Stromal cell of bone marrow (primary cell): ENCODE measurements at places on chromosomes 4 and X.

DNA sequence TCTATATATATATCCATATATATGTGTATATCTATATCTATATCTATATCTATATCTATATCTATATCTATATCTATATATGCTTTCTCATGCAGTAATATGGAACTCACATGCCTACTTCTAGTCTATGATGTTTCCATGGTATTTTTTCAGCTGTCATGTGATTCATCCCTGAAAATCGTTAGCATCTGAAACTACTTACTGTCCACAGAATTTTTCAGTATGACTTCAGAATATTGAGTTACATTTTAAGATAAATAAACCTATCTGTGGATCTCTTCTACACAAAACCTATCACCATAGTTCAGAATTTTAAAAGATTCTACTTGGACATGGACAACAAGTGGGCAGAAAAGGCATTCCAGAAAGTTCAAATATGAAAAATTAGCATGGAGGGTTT is 855.1 kb upstream of the INTU start:
- peak; percentile 69 for DNase-seq

GRCh38 chrX:37926700-37927099 is 79.3 kb upstream of the DYNLT3 start:
- DNase-seq, result peak; percentile 13

- no peak for DNase-seq
Measured at GRCh38 chr4:58247792-58248191, 1137.6 kb upstream of the IGFBP7 start.

DNA sequence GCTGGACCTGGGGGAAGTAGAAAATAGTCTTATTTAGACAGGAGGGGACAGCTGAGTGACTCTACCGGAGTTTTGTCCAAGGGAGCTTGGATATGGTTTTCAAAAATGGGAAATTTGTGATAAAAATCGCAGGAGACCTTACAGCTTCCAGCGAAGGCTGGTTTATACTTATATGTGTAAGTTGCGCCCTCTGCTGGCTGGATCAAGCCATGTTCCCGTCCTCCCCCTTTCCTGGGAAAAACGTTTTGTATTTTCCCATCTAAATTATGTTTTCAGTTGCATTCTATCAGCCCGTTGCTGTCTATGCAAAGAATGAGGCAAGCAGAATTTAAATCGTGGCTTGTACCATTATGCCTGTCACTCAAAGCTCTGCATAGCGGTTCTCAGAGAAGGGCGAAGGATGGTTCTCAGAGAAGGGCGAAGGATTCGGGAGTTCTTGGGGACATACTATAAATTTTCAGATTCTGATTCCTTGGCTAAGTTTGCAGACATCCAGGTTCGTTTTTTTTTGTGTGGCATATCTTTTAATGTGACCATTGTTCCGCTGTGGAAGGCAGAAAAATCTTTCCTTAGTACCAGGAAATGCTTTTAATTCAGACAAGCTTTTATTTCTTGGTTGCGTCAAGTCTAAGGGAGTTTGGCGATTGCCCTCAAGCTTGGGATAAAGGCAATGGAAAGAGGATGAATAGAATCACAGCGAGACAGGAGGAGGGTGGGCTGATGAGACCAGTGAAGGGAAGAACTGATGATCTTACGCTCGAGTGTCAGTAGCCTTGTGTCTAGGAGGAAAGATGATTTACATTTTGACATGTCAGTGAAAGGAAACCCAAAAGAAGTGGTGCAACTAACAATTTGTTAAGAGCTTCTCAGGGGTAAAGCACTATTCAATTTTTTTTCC is 128.5 kb upstream of the ARX start:
- DNase-seq, result peak; percentile 14

DNA sequence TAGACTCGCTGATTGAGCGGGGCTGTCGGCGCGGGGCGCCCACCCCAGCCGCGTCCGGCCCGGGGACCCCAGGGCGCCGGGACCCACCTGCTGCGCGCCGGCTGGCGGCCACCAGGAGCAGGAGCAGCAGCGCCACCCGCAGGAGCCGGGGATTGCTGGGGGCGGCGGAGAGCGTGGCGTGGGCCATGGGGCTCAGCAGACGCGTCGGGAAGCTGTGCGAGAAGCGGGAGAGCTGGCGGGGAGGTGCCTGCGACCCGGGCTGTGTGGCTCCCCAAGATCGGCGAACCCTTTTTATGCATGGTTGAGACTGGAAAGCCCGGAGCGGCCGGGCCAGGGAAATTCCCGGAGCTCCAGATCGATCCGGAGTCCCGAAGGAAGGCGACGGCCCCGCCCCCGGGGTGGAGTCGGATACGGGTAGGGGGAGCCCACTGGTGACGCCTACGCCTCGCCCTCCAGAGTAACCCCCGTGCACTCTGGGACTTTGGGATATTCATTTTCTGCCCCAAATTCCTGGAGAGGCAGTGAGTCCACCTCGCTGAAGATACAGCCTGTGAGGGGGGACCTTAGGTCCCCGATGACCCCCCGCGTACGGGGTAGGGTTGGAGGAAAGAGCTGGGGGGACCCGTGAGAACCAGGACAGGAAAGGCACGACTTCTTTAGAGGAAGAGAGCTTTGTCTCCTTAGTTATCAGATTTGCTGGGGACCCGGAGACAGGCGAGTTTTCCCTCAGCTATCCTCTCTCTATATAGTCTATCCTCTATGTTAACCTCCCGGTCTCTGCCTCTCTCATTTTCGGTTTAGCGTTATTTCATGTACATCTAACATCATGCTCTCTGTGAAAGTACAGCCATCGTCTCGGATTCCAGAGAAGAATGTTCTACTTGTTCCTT is at the start of gene CXCL3:
CXCL3 (minus strand) TSS at position 265 of the 890 bp plus-strand sequence; CDS start at position 187, 78 bp downstream.
- peak; percentile 40 for DNase-seq

DNA sequence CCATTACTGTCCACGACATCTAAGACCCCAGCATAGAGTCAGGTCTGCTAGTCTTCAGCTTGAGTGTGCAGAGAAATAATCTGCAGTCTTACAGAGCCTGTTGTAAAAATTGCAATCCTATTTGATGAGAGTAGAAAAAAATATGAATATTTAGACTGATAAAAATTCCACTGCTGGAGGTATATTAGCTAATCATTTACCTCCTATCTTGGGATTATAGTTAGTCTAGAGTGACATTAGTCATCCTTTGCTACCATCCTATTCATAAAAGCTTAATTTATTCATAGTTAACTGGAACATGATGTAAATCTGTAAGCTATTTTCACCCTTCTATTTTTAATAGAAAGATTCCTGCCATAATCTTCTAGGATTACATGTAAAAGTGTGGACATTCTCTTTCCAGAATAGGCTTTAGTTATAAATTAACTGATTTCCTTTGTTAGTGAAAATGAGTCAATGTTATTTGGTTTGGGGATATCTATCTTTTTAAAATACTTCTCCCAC is 26.7 kb downstream of the C4orf54 start:
- DNase-seq, result no peak

GRCh38 chrX:53004038-53004437 is 44.6 kb upstream of the GPR173 start:
- no peak for DNase-seq

DNA sequence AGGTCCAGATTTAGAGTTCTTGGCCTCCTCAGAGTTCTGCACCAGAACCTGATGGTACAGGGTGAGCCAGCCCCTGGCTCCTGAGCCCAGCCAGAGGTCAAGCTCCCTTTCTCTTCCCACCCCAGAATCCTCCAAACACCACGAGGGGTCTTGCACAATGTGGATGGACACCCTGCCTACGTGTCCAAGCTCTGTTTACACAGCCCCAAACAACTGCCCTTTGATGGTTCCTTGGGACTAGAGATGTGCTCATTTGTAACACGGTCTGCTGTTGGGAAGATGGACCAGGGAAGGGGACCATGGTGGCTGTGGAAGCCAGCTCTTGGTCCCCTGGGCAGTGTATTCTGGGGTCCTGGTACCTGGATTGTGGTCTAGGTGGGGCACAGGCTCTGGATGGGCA is 40.0 kb upstream of the RPS6KA3 start:
- no peak for DNase-seq

DNA sequence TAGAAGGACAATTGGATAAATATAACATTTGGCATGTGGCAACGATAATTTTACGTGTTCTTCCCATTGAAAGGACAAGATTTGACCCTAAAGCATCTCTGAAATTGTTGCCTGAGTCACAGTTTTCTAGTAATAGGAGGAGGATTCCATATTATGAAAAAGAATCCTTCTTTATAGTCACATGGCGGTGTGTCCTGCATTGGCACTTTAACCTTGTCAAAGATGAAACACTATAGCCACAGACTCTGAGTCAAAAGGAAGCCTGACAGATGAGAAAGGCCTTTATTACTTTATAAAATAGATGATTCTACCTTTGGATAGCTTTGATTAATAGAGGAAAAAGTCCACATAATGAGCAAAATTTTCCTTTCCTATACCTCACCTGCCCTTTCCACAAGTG is 11.5 kb downstream of the LNX1 start:
- no peak for DNase-seq

- DNase-seq, result no peak
Measured at GRCh38 chr4:124266721-124267120, 445.8 kb downstream of the ANKRD50 start.

DNA sequence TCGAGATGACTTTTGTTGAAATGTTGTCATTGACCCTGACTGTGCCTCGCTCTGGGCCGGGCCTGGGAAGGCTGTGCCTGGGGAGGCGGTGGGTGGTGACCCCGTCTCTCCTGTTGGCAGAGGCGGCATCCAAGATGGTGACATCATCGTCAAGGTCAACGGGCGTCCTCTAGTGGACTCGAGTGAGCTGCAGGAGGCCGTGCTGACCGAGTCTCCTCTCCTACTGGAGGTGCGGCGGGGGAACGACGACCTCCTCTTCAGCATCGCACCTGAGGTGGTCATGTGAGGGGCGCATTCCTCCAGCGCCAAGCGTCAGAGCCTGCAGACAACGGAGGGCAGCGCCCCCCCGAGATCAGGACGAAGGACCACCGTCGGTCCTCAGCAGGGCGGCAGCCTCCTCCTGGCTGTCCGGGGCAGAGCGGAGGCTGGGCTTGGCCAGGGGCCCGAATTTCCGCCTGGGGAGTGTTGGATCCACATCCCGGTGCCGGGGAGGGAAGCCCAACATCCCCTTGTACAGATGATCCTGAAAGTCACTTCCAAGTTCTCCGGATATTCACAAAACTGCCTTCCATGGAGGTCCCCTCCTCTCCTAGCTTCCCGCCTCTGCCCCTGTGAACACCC is 36.4 kb downstream of the HTRA3 start:
- DNase-seq, result no peak

DNA sequence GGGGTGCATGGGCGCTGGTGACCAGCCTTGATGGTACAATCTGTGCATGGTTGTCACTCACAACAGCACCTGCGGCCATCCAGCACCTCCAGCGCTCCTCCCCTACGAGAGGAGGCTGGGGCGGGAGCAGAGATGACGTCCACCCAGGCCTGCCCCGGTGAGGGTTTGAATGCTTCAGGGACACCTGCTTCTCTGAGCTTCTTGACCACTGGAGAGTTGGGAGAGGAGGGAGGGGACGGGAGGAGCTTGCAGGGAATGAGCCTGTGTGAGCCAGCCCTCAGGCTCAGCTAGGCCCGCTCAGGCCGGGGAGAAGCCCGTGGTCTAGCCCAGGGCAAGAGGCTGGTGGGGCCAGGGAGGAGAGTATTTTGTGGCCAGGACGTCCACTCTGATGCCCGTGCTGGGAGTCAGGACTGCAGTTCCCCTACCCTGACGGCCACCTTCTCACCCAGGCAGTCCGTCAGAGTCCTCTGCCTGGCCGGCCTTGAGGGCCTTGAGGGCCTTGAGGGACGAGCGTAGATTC is 59.2 kb downstream of the CPZ start:
- DNase-seq, result no peak

DNA sequence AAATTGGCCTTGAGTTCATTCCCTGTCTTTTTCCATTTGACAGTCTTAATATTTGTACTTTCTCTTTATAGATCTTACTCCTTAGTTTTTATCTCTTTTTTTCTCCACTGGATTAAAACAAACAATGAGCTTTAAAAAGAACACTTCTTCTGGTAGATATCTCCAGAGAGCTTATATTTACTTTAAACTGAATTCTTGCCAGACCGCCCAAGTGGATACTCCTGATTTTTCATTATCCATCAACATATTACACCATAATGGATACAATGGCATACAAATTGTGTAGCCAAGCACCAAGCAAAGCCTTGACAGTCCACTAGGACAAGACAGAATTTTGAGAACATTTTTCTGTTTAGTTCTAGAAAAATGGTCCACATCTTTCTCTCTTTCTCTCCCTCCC is 18.9 kb downstream of the TMSB4X start:
- no peak for DNase-seq

DNA sequence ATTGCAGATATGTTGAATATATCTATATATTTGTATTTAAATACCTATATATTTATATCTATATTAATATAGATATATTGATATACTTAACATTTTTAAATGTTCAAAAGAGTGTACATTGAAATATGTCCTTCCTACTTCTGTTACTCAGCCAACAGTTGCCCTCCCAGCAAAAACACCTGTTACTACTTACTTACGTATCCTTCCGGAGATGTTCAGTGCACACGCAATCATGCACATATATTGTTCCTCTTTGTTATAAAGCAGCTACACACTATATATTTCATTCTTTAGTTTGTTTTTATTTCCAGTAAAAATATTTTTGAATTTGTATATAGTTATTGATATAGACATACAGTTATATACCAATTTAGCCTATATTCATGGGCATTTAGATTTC is 142.3 kb downstream of the ARHGAP24 start:
- DNase-seq, result no peak

- DNase-seq, result peak; percentile 96
Measured at GRCh38 chr4:141473952-141474351, 162.4 kb upstream of the IL15 start.

- DNase-seq, result peak; percentile 90
Measured at GRCh38 chr4:80171251-80171650, 26.1 kb upstream of the PRDM8 start.

- DNase-seq, result peak; percentile 35
Measured at GRCh38 chr4:164572877-164573279, 181.1 kb upstream of the SMIM31 start.

- DNase-seq, result no peak
Measured at GRCh38 chr4:80062527-80062926, 10.5 kb downstream of the ANTXR2 start.

DNA sequence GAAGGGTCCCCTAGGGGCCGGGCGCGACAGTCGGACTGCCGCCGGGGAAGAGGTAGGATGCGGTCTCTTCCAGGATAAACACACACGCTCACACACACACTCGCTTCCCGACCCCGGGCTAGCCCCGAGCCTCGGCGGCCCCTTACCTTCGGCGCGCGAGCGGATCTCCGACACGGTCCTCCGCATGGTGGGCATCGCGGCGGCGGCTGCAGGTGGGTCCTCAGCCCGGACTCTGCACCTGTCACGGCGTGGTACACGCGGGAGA is 294 bp downstream of the ATP8A1 start:
- DNase-seq, result no peak

DNA sequence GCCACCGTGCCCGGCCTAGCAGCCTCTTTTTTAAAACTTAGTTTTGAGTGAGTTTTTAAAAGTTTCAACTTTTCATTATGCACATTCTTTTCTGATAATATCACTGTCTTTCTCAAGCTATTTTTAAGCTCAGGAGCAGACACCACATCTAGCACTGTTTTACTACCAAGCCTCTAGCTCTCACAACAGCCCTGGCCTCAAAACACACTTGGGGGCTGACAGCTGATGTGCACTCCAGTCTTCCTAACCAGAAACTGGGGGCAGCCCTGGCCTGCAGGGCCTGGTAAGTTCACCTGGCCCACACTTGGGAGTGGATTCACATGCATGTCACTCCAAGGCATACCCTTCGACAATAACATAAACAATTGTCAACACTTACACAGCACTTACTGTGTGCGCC is 34.0 kb downstream of the CENPU start:
- DNase-seq, result no peak
